ENCODE measurements at places on chromosomes 4 and X.

DNA sequence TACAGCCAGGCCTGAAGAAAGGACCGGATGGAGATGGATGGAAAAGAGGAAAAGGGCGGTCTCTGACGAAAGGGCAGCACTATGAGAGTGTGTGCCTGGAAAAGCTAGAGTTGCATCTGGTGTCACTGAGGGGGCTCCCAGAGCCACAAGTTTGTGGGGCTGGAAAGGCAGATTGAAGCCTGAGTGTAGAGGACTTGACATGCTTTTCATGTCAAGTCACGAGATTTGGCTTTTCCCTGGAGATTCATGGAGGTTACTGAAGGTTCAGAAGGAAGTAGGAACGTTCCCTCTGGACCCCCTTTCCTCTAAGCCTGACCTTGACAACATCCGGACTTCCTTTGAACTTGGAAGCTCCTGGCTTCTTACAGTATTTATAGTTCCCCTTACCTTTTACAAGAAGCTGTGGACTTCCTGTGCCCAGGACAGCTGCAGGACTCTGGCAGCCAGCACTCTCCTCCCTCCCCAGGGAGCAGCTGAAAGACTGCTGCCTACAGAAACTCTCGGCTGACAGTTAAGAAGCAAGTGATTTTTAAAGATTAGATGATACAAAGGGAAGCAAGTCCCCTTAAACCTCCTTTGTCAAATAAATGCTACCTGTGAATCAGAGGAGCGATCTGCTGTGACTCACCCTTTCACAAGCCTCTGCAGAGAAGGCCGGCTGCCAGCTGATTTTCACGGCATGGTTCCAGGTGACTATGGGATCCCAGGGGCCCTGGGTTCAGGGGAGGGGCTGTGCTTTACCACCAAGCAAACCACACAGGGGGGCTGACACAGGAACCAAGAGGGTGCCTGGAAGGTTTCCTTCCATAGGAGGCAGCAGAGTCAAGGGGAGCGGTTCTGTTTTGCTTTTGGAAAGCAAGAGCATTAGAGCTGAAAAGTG is 72.9 kb upstream of the STIM2 start:
- DNase-seq = no peak

- DNase-seq = no peak
Measured at GRCh38 chr4:78938474-78938867, 767 bp downstream of the PAQR3 start.

GRCh38 chr4:62806816-62807215 is 1602.4 kb downstream of the TECRL start:
- DNase-seq = no peak

- DNase-seq = no peak
Measured at GRCh38 chrX:140509468-140510305, 4.8 kb upstream of the SOX3 start.

DNA sequence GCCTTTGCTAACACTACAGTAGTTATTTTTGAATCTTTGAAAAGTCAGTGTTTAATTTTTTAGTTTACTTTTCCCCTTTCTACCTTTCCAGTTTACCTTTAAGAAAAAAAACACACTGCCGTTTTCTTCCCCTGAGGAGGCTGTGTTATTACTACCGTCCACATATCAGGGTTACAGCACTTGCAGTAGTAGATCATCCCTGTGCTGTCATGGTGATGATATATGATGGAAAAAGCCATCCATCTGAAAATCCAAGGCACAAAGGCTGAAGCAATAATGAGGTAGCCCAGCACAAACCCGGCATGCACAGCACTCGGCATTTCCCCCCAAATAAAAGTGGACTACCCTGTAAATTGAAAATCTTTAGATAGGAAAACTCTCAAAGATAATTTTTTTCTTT is 258.7 kb downstream of the CXXC4 start:
- DNase-seq = no peak

GRCh38 chrX:53186351-53186750 is 38.7 kb downstream of the KDM5C start:
- no peak for DNase-seq

DNA sequence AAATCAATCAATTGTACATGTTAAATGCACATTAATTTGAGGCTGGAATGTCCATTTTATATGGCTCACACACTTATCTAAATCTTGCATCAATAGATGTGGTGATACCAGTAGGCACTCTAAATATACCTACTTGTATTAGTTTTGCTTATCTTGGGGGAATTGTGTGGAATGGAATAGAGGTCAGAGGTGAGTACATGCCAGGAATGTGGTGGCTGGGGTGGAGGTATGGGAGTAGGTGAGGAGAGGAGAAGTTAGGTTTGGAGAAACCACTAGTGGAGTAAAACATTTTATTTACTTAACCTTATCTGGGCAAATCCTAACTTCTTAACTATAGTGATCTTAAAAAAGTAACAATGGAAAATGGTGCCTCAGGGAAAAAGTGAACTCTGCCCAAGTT is 163.1 kb downstream of the ATG4A start:
- no peak for DNase-seq

DNA sequence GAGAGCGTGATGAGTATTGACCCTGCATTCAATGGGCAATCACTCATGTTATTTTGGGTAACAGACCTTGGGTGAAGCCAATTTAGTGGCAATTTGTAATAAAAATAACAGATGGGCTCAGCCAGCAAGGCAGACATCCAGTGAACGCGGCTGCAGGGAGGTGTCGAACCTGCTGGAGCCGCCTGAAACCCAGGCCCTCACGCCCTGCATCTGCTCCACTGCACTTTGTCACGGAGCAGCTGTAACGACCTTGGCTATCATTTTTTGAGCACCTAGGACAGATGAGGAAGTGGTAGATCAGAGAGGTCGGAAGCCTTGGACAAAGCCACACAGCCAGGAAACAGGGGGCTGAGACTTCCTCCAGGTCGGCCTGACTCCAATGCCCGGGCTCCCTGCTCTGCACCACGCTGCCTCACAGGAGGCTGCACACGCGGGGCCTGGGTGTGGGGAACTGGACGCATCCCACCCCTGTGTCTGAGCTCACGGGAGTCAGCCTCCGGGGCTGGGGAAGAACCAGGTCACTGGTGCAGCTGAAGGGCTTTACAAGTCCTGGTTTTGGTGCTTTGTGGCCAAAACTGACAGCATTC is 19.4 kb downstream of the HMX1 start:
- no peak for DNase-seq

DNA sequence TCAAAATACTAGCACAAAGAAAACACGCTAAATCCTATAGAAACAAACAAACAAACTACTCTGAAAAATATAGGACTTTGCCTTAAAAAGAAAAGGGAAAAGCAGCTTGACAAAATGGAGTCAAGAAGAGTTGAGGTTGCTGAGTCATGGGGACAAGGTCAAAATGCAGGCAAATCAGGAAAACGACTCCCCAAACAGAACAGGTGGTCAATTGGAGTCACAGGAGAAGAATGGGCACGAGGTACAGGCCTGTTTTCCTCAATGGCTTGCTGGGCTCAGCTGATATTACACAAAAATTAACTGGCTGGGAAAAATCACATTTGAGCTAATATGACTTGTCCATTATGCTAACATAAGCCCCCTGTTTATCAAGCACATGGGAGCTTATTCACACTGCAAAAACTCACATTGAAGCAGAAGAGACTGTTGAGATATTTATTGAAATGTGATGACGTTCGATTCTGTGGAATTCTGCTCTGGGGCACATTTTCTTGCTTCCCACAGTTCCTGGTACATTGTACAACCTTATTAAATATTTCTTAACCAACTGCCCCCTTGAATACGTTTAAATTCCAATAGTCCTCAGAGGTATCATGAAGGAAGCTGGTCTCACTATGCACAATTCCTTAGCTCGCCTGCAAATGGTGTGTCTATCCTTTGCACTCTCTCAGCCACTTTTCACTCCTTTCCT is 1622.1 kb downstream of the STIM2 start:
- DNase-seq = no peak
